ENCODE measurements at places on chromosomes 2 and 18.
A peak's percentile ranks its signal among the peaks of the same experiment; 100 is the strongest.

DNA sequence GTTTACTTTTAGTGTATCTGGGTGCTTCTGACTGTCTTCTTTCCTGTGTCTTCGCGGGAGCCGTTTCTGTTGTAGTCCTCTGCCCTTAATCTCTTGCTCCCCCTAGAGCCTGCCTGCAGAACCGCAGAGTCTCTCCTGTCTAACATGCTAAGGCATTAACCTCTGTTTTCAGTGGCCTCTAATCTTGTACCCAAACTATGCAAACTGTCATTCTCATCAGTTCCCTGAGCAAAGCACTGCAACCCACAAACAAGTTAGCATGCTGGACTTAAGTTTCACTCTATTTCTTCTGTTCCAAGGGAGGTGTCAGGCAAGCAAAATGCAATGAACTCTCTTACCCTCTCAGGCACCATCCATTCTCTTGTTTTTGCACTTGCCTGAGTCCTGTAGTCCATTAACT, 138.4 kb downstream of the OTX1 start:
- peak; percentile 27 for DNase-seq

- no peak for DNase-seq
These were observed 145.9 kb downstream of the CALCRL start for GRCh38 chr2:187302116-187302515.

GRCh38 chr2:101396316-101396717, 9.0 kb upstream of the CREG2 start:
- DNase-seq = no peak

DNA sequence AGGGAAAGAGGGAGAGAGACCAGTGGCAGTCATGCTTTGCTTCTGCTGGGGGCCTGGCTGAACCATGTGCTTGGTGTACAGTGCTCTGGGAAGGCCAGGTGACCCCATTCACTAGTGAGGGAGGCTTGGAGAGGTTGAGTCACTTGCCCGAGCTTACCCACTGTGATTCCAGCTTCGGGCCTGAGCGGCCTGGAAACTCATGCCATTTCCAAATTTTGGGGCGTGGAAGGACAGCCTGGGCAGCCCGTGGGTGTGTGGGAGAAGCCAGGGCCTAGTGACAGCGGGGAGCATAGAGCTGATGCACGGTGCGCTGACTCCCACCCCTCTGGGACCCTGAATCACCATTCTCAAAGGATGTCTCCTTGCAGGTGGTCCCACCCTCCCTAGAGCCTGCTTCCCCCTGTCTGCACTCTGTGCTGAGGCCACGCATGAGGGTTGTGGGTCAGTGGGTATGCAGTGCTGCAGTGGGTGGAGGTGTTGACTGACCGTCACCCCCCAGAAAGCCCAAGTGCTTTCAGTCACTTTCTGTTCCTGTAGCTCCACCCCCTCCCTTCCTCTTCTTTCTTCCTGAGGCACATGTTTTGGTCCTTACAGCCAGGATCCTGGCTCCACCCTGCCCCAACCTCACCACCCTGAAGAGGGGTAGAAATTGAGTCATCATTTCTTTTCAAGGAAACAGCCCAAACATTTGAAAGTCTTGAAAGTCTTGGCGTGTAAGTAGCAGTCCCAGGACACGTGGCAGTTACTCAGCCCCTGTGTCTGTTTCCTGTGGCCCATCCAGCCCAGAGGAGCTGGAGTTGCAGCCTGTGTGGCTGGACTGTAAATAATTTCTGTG, 69.3 kb upstream of the MCFD2 start:
- no peak for DNase-seq

GRCh38 chr2:159497256-159497655, 119.1 kb downstream of the BAZ2B start:
- DNase-seq = no peak

All from iPS DF 6.9 (cell line).